ENCODE measurements at places on chromosomes 4 and X.

DNA sequence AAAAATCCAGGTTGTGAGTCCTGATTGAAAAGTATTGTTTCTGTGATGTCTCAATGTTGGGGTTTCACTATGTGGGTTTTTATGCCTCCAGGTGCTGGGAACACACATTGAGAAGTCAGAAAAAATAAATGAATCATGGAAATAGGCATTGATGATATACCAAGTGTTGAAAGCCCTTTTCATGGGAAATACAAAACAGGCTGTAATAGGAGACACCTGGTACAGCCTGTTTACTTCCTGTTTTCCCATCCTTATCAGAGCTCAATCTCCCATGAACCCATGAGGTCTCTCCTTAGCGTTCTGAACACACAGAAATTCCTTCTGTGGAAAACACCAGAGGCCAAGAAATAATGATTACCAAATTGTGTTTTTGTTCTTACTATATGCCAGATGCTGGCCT, 106.3 kb upstream of the BOD1L1 start:
- peak; percentile 12 for DNase-seq

DNA sequence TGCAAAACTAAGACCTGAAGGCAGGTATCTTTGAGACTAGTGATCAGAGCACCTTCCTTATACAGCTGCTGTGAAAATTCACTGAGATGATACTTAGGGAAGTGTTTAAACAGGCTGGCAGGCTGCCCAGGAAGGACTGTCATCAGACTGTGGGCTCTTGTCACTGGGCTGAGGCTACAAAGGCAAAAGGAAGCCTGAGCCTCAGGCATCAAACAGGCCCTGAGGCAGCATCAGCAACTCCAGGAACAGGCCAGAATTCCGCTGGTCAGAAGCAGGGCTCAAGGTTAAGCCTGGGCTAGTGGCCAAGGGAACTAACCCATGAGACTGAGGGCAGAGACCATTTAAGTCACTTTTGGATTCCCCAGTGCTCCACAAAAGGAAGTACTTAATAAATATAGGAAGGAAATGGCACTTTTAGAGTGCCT, 12.8 kb downstream of the PJA1 start:
- no peak for DNase-seq

DNA sequence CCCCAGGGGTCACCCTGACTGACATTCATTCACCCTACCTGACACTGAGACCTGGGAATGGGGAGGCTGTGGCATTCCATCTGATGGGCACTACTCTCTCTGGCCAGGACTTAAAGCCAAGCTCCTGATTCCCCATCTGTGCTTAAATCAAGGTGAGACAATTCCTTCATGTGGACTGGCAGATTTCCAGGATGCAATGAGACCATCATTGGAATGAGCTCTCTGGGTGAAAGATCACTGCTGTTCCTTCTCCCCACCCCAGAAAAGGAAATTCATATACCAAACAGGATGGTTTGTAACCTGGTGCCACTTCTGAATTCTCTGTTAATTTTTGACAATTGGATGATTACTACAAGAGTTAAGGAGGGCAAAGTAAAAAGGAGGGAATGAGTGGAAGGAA, 354.8 kb downstream of the MID1IP1 start:
- no peak for DNase-seq

DNA sequence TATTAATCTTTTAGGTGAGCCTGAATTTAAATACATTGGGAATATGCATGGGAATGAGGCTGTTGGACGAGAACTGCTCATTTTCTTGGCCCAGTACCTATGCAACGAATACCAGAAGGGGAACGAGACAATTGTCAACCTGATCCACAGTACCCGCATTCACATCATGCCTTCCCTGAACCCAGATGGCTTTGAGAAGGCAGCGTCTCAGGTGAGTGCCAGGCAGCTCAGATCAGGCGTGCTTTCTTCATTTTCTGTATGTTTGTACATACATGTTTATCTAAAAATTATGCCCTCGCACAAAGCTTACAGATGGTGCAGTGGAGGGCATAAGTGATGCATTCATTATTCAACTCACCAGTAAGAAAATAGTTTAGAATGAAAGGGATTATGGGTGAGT, 85.6 kb downstream of the CPE start:
- no peak for DNase-seq

GRCh38 chr4:107036584-107037198, 578 bp upstream of the DKK2 start:
- DNase-seq, result no peak
